ENCODE measurements at places on chromosomes 6 and 20. TPM values are rescaled to one million over a fixed set of nuclear protein-coding genes. Genes with fewer than 3 reads are reported as not detected.

GRCh38 chr20:16262594-16262993 is 310.7 kb downstream of the KIF16B start:
- peak; percentile 9 for DNase-seq

- peak; percentile 93 for DNase-seq
Observed at GRCh38 chr6:32970413-32971241, 2.2 kb downstream of the BRD2 start.

GRCh38 chr6:20511852-20512251 is 22.4 kb upstream of the CDKAL1 start:
- no peak for DNase-seq

DNA sequence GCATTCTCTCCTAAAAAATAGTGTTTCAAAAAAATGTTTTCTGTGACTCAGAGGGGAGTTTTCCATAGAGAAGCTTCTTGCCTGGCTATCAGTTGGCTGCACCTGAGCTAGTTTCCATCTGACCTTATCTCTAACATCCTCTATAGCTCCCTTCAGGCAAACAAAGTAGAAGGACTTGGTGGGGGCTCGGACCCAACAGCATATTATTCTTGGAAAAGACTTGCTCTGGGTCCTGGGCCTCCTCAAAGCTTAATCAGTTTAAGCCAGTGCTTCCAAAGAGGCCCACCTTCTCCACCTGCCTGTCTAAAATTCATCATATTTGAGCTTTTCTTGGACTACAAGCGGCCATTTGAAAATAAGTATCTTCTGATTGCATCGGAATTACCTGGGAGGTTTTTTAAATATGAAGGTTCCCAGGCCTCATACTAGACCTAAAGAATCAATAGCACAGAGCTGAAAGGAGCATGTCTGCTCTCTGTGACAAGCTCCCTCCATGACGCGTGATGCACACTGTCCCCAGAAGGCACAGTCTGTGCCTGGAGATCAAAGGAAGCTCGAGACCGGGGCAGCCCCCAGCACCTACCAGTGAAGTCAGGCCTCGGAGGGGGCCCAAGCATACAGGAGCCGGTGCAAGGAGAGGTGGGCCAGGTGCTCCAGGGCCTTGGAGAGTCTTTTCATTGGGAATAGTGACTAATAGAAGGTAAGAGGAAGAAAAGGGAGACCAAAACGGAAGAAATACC is 80.6 kb upstream of the HIVEP1 start:
- no peak for DNase-seq

- DNase-seq: no peak
Observed at GRCh38 chr6:5630636-5631035, 369.3 kb downstream of the FARS2 start.

- DNase-seq: no peak
Observed at GRCh38 chr6:110813338-110814101, 1.7 kb downstream of the CDK19 start.

- no peak for DNase-seq
Observed at GRCh38 chr6:38755207-38755606, 40.1 kb downstream of the DNAH8 start.

DNA sequence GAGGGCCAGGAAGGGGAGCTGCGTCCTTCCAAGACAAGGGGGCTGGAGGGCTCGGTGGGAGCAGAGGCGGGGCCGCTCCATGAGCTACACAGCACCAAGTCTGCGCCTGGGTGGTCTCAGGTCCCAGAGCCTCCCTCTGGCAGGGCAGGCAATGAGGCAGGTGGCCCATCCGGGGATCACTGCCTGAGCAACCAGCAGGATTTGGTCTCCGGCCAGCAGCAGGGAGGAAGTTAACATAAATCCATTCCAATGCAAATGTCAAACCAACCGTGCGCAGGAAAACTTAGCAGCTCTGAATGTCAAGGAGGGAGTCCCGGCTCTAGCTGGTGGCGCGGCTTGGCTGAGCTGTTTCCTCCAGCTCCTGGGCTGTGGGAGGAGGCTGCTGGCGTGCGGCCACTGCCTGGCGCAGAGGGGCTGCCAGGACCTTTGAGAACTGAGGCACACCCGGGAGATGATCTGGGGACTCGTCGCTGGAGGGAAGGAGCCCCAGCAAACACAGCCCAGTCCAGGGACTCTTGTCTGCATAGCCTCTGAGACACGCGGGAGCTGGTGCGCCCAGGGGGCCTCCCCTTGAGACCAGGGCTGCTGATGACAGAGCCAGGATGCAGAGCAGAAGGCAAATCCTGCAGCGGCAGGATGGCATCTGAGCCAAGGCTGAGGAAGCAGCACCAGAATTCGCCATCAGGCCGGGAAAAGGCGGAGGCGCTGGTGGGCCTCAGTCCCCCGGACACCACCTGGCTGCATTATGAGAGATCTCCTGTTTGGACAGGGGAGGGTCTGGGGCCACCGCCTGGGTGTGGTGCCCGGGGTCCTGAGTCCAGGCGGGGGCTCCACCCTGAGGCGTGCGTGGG is 33.1 kb upstream of the CHRNA4 start:
- no peak for DNase-seq

GRCh38 chr20:8492173-8492572 is 360.1 kb downstream of the PLCB1 start:
- DNase-seq: no peak

GRCh38 chr6:30091577-30092381 is 16.2 kb upstream of the RNF39 start:
- DNase-seq: peak; percentile 72

PRRC2A gene
- 85.6 TPM for total RNA-seq

LY6G6F gene
- total RNA-seq: not detected

HLA-DQA1 gene
- total RNA-seq: 7.6 TPM

LAMA4 gene
- total RNA-seq: 39.8 TPM

OR2J3 gene
- total RNA-seq: not detected

GNAS-AS1 gene
- 0.42 TPM for total RNA-seq

Measured in thyroid gland (tissue), 4 donors.